Right atrium auricular region (tissue), 2 donors: ENCODE measurements at places on chromosomes 4 and X. TPM values are rescaled to one million over a fixed set of nuclear protein-coding genes. Genes with fewer than 3 reads are reported as not detected.

MAP3K15 gene
- not detected for total RNA-seq

DNA sequence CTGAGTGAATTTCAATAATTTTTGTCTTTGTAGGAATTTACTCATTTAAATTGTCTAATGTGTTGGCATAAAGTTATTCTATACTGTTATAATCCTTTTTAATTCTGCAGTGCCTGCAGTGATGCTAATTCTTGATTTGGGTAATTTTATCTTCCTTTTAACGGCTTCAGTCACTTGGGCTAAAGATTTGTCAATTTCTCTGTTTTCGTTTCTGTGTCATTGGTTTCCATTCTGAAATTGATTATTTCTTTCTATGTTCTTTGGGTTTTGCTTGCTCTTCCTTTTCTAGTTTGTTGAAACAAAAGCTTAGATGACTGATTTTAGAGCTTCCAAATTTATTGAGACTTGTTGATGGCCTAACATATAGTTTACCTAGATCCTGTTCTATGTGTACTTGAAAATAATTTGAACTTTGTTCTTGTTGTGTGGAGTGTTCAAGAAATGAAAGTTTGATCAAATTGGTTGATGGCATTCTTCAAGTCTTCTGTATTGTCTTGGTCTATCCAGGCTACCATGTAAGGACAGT, 89.4 kb downstream of the TNIP2 start:
- DNase-seq: no peak

DNA sequence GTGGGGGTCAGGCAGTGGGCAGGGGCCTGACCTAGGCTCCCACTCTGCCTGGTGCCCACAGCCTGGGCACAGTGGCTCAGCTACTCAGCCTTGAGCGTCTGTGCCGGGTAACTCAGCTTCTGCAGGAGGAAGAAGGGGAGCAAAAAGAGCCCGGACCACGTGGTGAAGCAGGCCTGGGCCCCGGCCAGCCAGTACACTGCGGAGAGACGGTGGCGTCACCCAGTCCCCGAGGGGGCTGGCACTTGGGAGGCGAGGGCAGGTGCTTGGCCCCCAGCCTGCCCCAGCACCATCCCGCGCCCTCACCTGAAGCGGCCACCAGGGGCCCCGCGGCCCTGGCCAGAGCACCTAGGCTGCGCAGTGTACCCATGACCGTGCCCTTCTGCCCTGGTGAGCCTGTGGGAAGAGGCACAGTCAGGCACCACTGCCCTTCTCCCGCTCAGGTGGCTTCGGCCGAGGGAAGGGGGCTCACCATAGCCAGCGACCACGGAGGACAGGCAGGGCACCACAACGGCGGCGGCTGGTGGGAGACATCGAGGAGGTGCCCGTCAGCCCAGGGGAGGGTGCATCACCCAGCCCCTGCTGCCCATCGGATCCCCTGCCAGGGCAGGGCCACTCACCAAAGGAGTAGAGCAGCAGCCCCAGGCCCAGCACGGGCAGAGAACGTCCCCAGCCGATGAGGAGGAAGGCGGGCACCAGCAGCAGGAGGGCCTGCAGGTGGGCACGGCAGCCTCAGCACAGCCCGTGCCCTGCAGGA, 32.3 kb downstream of the NOP14 start:
- no peak for DNase-seq

DNA sequence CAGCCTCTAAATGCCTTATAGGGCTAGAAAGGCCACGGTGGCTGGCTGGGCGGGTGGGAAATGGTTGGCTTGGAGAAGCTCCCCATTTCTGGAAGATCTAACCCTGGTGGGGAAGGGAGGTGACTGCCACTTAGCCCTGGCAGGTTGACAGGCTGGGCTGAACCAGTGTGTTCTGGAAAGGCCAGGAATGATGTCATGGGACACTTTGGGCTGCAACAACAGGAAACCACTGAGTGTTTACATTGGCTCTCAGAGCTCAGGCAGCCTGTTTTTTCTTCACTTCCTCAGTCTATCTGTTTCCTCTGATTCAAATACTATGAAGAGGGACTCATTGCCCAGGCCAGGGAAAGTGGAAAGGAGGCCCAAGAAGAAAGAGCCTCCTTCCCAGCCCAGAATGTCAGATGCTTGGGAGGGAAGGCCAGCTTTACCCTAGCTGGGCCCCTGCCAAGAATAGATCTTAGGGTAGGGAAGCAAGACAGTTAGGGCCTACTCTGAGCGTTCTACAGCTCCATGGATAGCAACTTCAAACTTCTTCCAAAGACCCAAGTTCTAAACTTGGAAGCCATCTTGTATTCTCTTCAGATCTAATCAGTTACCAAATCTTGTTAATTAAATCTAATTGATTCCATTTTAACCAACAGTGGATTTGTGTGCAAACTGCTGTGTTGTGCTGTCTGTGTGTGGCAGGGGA, 65.8 kb upstream of the MSN start:
- peak; percentile 94 for DNase-seq

GRCh38 chrX:12080265-12080664, 58.0 kb upstream of the FRMPD4 start:
- no peak for DNase-seq
